GM12892 (cell line): ENCODE measurements at places on chromosomes 3 and 15.

DNA sequence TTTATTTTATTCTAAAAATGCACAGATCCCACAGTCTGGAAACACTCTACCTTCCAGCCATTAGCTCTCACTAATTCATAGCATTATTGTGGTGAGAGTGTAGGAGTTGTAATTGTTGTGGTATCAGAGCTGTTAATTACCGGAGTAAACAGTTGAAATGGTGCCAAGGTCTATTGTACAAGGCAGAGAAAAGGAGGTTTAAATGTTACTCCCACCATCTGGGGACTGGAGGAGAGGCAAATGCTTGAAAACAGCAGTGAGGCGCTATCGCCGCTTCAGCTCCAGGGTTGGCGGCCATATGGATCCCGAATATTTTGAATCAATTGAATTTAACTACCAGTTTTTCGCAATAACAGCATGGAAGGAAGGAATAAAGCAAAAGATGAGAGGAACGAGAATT is 113.1 kb upstream of the C15orf61 start:
- DNase-seq: no peak

- peak; percentile 60 for DNase-seq
These were observed 7.6 kb downstream of the ULK3 start for GRCh38 chr15:74835312-74835823.

DNA sequence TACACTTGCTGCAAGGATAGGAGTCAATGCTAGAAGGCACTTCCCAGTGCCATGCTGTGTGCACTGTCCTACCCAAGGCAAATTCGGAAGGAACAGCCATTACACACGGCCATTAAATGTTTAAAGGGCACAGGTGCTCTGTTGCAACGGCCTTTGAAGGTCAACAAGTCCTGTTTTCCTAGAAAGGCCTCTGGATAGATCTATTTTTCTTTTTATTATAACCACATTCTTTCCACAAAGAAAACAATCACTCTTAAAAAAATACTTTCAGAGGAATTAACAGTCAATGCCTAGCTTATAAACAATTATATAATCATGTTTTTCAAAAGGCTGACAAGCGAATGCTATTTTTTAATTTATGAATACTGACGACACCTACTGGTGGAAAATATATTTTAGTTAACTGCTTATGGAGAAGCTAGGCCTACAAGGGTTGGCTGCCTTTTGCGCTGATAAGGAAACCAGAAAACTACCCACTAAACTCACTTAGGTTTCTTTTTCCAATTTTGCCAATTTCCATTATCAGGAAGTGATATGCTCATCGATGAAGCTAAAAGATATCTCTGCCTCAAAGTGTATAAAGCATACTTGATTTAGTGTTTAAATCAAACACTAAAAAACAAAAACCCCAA is 2.4 kb downstream of the ARHGEF3 start:
- no peak for DNase-seq

DNA sequence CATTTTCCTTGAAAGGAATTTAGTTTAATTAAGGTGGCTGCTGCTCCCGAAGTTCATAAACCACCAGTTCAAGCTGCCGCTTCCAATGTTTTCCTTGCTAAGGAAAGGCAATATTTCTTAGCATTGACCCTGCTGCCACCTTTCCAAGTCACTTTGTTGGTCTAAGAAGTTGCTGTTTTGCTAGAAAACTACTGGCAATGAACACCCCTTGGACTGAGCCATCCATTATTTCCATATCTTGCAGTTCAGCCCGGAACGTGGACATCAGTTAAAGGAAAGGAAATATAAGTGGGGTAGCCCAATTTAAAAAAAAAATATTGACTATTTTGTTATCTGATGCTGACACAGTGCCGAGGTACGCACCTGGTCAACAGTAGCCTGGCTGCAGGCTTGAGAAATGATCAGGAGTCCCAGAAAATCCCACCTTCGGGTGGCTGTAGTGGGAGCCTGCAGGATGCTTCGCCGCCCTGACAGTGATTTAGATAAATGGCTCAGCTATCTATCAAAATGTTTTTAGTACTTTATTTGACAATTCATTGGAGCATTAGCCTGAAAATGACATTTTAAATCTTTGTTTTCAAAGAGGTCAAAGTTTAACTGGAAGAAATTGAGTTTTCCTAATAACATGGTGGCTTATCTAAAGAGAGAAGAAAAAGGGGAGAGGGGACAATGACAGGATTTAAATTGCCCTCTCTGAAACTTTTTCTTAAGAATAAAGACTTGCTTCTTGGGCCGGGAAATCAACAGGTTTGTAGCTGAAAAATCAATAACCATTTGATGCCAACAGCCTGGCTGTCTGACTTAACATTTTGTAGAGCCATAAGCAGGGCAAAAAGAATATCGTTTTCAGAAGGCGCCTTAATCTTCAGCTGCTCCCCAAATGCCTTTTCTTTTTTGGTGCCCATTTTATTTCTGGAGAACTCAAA is 1.6 kb downstream of the RARB start:
- DNase-seq: no peak

DNA sequence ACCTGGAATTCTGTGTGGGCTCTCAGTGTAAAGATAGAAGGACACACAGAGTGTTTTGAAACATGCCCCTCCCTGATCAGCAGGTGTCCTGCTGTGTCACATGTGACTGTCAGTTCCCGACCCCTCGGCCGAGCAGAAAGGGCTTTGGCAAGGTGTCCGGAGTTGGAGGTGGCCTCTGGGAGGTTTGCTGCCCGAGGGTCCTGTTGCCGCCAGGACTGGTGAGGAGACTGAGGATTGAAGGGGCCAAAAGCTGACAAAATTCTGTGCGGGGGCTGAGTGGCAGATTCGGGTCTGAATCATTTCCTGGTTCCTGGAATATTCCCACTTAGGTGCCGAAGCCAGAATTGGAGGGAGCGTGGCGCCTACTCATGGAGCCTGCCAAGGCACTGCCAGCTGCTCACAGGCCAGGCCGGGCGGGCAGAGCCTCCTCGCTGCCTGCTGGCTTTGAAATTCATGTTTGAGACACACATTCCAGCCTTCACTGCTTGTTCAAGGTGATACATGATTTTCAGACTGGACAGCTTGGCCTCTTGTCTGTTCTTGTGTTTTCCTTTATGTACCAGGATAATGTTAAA is 83.8 kb downstream of the APBA2 start:
- no peak for DNase-seq

DNA sequence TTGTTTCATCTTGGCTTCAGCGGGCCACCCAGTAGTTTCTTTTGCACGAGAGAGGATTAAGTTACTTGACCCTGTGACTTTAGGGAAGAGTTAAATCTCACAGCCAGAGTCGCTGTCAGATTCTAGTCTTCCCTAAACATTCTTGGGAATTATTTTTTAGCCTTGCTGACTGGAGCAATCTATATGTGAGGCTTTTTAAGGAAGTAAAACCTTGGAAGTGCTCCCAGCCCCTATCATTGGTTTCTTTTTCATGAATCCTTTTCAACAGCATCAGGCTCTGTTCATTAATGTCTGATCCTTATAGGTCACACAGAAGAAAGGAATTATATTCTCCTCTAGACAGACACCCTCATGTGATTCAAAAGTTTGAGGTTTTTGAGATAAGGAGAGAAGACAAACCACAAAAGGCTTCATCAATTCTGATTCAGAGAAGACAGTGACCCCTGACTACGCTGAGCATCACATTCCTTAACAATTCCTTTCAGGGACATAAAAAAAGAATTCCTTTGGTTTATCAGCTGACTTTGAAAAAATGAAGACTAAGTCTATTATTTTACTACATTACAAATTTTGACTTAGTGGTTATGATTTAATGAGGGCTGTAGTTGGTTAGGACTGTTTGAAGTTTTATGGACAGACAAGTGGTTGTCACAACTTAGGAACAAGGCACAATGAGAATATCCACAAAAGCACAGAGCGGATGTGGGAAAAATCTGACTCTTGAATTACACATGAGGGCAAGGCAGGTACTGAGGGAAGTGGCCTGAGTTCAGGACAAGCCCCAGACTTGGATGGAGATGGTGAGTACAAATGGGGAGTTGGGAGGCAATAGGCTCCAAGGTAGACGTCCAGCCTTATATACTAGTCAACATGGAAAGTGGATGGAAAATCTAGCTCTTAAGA is 171.1 kb upstream of the STT3B start:
- no peak for DNase-seq

DNA sequence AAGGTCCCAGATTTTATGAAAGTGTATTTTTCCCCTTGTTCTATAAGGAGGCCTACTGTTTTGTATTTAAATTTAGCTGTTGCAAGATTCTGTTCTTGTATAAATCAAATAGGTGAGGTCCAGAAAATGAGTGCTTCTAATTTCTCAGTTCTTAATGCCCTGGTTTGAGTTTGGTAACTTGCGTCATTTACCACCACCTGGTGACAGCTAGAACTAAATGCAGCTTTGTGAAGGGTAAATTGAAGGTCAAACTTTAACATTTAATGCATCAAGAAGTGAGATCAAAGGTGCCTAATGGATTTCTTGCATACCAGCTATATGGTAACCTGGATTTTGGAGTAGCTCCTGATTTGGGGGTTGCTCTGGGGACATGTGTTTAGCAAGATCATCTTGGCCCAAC is 50.7 kb upstream of the POLR2M start:
- DNase-seq: no peak

DNA sequence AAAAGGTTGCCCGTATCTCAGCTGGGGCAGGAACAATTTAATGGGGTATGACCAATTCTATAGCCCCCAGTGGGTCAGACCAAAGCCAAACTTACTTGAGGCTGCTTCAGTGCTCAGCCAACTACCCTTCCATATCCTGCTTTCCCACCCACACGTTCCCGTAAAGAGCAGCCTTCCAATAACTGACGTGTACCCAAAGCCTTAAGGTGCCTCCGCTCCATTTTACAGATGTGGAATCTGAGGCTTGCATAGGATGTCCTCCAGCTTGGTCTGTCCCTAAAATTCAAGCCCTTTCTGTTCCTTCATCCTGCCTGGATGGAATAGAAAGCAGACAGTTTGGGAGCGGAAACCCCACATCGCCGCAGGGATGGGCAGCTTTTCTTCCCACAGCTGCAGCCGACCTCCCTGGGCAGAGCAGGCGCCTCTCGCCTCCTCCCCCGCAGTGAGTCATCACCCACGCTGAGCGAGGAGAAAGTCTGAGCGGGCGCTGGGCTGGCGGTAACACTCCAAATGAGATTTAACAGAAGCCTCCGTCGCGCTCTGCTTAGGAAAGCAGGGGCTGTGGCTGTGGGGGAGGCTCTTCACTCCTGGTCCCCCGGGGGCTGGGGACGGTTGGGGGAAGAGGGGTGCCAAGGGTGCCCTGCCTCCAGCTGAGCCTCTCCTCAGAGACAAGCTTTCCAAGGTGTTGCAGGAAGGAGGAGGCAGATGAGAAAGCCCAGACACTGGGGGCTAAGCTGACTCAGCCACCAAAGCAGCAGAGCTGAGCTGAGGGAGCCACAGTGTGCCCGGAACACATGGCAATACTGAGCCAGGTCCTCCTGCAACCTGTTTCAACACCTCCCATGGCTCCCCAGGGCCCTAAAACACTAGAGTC is 57.8 kb upstream of the HRH1 start:
- no peak for DNase-seq

- no peak for DNase-seq
These were observed 99.2 kb downstream of the SLMAP start for GRCh38 chr3:57855281-57855680.

GRCh38 chr3:114176890-114177289 is 2.0 kb downstream of the DRD3 start:
- no peak for DNase-seq

- DNase-seq: no peak
These were observed 209.5 kb downstream of the PLOD2 start for GRCh38 chr3:145951441-145951840.

- DNase-seq: peak; percentile 73
These were observed 47.5 kb upstream of the MUC4 start for GRCh38 chr3:195859061-195859845.

GRCh38 chr15:71800190-71800589 is 10.2 kb upstream of the NR2E3 start:
- DNase-seq: no peak

DNA sequence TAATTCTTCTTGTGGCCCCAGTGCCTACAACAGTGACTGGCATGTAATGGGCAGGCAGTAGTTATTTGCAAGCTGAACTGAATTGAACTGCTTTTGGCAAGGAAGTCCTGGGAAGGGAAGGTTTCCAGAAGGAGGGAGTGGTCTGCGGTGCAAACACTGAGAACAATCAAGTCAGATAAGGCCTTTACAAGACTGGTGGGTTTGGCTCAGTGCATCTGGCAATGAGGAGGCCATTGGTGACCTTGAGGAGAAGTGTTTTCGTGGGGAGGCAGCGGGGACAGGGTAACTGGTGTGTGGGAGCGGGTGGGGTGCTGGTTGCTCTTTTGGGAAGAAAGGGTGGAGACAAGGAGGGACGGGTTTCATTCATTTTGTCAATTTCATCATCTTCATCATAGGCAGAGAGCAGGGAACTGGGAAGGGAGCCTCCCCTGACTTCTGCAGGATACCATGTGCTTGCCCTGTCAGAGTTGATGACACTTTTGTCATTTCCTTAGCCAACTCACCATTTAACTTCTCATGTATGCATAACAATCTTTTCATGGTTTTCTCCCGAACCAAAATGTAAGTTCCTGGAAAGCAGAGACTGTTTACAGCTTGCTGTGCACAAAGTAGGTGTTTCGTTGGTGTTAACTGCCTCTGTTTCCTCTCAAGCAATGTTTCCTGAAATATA is 8.4 kb upstream of the EHD4 start:
- no peak for DNase-seq

- DNase-seq: no peak
These were observed 112.3 kb downstream of the NR1I2 start for GRCh38 chr3:119894195-119894594.

DNA sequence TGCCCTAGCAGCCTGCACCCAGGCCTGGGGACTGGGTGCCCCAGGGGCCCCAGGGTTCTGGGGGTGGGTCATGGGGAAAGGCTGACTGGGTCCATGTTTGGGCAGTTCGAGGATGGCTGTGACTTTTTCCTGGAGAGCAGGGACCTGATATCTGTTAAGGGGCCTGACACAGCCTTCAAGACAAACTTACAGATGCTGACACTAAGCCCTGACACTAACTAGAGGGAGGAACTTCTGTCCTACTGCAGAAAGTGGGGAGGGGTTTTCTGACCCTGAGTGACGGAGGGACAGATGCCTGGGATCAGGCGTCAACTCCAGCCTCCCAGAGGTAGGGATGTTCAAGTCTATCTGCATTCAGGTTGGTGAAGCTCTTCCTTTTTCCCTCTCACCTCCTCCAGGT is 45.0 kb upstream of the SLC6A11 start:
- DNase-seq: no peak

DNA sequence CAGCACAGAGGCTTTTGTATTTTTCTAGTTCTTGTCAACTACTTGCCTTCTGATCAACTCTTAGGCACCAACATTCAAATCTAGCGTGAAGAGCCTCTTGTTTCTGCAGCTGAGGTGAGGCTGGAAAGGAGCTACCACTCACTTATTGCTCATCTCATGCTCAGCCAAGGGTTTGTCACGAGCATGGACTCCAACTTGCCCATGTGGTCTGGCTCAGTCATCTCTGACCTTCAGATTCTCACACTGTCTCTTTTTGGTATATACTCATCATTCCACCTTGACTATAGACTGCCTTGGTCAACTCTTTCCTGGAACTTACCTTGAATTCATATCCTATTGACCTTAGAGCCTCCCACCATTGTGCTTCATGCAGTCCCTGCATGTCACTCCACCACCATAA is 5.2 kb upstream of the GJD2 start:
- no peak for DNase-seq

GRCh38 chr3:171984883-171985282 is 54.5 kb upstream of the FNDC3B start:
- no peak for DNase-seq
